ENCODE measurements at places on chromosomes 12 and 14.
A peak's percentile ranks its signal among the peaks of the same experiment; 100 is the strongest.

- DNase-seq = no peak
Measured at GRCh38 chr14:22656945-22657731, 13.0 kb upstream of the OR6J1 start.

GRCh38 chr14:99731547-99732435, 47.7 kb downstream of the CYP46A1 start:
- DNase-seq = no peak

DNA sequence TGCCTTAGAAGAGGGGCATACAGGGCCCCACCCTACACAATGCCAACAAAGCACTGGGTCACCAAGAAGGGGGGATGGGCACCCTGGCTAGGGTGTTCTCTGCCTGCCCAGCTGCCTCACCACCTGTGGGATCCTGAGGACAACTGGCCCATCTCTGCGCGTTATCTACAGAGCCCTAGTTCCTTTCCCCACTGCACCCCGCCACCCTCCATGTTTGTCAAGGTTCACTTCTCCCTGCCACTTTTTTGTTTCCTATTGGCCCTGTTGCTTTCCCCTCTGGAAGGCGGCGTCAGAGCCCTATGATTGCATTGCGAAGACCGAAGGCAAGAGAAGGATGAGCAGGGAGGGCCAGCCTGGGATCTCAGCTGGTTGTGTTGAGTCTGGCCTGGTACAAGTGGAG, 1.6 kb downstream of the SLC48A1 start:
- DNase-seq = no peak

- DNase-seq = no peak
Measured at GRCh38 chr12:78559416-78559815, 305.2 kb upstream of the SYT1 start.

DNA sequence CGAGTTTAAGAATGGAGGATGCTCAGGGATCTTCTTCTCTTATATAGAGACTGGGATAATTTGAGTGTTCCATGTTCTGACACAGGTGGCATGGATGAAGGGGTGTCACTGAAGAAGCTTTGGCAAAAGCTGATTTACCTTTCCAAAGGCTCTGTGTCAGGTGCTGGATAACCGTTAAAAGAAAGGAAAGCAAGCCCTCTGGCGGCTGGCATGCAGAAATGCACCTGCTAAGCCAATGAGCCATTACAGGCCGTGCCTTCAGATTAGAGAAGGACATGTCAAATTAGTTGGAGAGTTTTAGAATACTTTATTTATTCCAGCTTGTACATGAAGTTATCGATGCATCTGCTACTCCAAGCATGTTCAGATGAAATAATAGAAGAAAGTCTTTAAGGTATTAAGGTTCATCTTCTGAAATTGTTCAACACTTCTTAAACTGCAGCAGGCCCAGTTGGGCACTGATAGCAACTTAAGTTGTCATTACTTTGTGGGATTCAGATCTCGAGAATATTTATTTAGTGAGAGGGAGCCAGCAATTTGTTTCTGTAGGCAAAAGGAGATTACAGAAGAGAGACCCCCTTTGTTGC, 678.2 kb downstream of the NRXN3 start:
- DNase-seq = peak; percentile 5

DNA sequence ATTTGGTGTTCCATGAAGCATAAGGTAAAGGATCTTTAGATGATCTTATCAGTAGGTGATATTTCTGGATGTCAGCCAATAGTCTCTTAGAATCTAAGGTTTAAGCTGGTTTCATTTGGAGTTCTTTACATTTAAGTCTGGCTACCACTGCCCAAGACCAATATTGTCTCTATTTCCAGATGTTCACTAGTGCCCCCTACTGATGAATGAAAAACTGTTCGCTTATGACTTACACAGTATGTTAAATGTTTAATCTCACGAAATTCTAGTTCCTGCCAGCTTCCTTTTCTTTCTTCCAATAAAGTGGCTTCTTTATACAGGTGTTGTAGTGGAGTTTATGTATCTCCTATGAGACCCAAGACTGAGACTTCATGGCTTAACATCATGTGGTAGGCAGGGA, 31.8 kb upstream of the MIS18BP1 start:
- no peak for DNase-seq

- DNase-seq = no peak
Measured at GRCh38 chr12:23424685-23425084, 524.8 kb downstream of the SOX5 start.

- no peak for DNase-seq
Measured at GRCh38 chr14:70916799-70917198, 9.5 kb downstream of the PCNX1 start.

DNA sequence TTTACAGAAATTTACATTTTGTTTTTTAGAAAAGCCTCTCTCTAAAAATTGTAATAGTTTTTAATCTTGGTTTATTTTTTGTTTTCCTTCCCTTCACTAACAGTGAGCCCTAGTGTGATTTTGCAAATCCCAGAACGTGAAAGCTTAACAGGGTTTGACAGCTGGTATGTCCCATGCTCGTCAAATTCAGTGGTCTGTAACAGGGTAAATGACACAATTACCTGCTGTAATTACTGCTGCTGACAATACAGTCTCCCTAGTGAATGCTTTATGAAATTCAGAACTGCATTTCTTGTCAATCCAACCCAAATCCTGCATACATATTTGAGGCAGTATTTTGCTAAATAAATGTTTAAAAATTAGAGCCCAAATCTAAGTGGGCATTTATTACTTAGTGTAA, 249.2 kb downstream of the NELL2 start:
- no peak for DNase-seq

DNA sequence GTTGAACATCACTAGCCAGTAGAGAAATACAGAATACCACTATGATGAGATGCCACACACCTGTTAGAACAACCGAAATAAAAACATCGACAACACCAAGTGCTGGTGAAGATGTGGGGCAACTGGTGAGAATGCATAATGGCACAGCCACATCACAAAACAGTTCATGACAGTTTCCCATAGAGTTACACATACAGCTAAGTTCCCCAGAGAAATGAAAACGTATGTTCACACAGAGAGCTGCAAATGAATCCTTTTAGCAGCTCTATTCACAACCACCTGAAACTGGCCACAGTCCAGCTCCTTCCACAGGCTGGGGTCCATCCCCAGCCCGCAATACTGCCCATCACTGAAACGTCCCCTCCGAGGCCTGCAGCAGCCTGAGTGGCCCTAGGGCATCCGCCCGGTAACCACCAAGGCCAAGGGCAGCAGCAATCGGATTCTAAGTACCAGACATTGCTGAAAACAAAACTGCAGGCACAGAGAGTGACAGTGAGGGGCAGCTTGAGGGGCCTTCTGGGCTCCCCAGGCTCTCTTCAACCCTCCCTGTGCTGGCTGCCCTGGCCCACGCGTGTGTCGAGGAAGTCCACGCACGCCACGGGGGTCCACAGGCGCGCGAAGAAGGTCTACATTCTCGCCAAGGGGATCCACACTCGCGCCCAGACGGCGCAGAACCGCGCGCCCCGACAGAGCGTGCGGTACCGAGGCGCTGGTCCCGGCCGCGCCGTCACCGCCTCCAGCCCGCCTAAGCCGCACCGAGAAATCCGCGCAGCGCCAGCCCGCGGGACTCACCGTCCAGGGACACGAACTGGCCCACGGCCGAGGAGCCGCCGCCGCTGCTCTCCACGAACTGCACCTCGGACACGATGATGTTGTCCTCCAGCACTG, 903 bp downstream of the BRF1 start:
- no peak for DNase-seq

Measured in HuH-7.5 (cell line).